ENCODE measurements at places on chromosomes 2 and 18.

DNA sequence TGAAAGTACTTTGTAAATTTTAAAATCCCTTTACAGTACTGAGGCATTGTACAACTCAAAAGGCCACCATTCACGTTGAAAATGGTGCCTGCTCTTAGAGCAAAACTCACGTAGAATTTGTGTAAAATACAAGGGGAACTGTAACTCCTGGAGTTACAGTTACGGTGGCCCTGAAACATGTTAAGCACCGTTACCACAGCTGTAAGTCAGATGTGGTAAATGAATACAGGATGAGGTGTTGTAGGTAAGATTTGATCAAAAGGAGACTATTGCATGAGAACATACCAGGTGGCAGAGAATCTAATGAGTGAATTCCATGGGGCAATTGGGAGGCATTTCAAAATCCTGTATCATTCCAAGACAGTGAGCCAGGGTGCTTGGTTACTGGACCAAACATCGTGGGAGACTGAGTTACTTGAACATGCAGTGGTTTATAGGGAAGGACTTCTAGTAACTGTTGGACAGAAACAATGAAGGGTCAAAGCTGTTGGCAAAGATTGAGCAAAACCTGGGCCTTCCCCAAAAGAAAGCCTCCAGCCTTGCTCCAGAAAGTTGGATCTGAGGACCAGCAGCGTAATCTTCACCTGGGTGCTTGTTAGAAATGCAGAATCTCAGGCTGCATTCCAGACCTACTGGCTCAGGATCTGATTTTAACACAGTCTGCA is 535.8 kb upstream of the POU3F3 start:
- no peak for DNase-seq

- no peak for DNase-seq
These were observed 167.7 kb downstream of the ZFP36L2 start for GRCh38 chr2:43058726-43059110.

GRCh38 chr18:50694147-50694546 is 125.7 kb downstream of the MRO start:
- no peak for DNase-seq

- peak; percentile 3 for DNase-seq
These were observed 68.0 kb upstream of the SMAD7 start for GRCh38 chr18:49018554-49019445.

DNA sequence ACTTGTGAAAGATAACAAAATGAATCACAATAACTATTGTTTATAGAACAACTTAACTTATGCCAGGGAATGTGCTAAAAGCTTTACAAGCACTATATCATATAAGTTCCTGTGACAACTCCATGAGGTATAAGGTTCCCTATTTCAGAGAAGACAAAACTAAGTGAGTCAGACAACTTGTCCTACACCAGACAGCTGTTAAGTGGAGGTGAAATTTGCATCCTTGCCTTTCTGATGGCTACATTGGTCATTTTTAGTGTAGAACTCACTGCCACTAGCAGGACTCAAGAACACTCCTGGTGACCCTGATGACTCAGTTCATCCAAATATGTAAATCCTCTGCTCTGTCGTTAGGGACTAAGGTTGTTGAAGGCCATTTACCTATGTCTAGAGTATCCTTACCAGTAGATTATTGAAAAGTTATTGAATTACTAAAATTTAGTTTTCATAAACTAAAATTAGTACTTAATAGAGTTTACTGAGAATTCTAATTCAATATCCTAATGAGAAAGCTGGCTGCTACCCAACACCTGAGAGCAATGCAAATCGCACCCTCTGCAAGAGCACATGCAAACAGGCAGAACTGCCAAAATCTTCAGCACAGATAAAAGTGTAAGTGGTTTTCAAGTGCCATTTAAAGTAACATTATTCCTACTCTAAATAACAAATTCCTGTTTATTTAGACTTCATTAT is 636.2 kb downstream of the NRXN1 start:
- DNase-seq, result no peak

DNA sequence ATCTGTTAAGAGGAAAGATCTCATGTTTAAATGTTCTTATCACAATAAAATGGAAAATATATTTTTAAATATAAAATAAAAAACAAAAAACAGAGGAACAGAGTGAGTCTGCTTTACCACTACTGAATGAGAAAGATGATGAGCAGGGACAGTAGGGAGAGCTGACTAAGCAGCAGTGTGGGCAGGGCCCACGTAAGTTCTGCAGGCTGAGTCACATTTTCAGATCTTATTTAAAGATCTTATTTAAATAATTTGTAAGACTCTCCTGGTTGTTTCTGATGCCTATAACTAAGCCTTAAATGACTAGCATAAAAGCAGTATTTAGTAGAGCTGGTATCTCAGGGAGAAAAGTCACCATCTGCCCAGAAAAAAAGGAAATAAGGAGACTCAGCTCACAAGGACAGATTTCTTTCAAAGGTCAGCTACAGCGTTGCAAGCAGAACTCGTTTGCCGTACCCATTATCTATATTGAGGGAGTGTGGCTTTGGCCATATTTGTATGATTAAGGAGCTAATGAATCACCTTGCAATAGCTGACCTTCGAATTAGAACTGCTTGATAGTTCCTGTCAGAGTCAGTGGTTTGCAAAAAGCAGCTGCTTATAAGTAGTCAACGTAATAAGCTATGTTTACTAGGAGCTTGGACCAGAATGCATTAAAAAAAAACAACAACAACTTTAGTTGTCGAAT is 322.1 kb upstream of the CHAC2 start:
- no peak for DNase-seq

GRCh38 chr2:73233154-73233931 is at the start of gene PRADC1:
TSS of gene PRADC1 (minus strand) at chr2:73233239. CDS start at chr2:73233160, 79 bp downstream.
- peak; percentile 100 for DNase-seq

All from dorsolateral prefrontal cortex (tissue), 122 donors.